ENCODE measurements at places on chromosomes 2 and 18. TPM values are rescaled to one million over a fixed set of nuclear protein-coding genes. Genes with fewer than 3 reads are reported as not detected.

- no peaks in the 10 kb centered on the region for H3K4me1 ChIP-seq
- no peak overlapping the region for H3K27ac ChIP-seq
- DNase-seq: no peak
- H3K36me3 ChIP-seq: no peaks in the 10 kb centered on the region
These were observed 419.3 kb downstream of the ZNF516 start for GRCh38 chr18:76075777-76076176.

- H3K27me3 ChIP-seq: peaks cover 3% of the 10 kb centered on the region
- H3K4me3 ChIP-seq: no peak overlapping the region
- no peaks in the 10 kb centered on the region for H3K4me1 ChIP-seq
- no peak overlapping the region for H3K27ac ChIP-seq
These were observed 42.7 kb upstream of the TGFA start for GRCh38 chr2:70596293-70596692.

DNA sequence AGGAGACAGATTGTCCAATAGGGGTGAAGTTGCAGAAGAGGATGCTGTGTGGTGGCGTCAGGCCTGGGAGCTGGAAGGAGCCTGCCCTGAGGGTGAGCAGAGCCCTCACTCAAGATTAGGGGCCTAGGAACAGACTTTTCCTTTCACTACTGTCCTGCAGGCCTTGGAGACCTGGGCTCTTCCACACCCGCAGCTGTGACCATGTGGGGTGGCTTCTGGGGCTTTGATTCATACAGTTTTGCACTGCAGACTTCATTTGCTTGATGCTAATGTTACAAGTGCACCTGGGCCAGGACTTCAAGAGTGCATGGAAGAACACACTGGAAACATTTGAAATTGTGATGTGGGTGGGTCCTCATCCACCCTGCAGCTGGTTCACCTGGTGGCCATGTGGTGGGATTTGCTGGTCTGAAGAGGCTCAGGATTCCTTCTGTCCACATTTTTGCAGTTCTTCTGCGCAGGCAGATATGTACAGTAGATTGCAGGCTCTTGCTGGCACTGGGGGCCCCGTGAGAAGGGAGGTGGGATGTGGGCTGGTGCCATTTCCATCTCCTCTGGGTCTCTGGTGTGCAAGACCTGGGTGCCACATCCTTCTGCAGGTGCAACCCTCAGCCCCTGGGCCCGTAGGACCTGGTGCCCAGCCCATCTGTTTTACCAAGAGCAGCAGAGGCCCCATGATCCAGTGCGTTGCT is 9.9 kb downstream of the GLI2 start:
- H3K27me3 ChIP-seq: peaks cover 23% of the 10 kb centered on the region
- peak; percentile 52 for DNase-seq
- no peak overlapping the region for H3K4me3 ChIP-seq
- H3K36me3 ChIP-seq: no peaks in the 10 kb centered on the region
- H3K27ac ChIP-seq: no peak overlapping the region
- peaks cover 24% of the 10 kb centered on the region for H3K4me1 ChIP-seq

GRCh38 chr2:45925636-45926366 is 274.3 kb downstream of the PRKCE start:
- no peaks in the 10 kb centered on the region for H3K27me3 ChIP-seq
- no peak overlapping the region for H3K27ac ChIP-seq
- no peak overlapping the region for H3K4me3 ChIP-seq
- H3K4me1 ChIP-seq: peaks cover 13% of the 10 kb centered on the region
- no peak for DNase-seq
- no peaks in the 10 kb centered on the region for H3K36me3 ChIP-seq

DNA sequence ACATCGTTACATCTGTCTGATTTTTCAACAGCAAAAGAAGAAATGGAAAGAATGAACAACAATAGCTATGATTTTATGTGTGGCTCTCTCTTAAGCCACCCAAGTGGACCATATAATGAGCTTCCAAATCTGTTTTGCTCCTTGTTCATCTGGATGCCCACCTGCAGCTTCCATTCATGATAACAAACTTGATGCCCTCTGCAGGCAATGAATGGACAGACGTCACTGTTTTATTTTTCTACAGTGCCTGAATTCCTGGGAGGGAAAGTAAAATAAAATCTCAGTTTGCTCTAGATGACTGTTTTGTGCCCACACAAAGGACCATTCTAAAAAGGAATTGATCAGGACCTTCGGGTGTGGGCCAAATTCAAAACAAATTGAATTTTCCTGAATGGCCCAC is 5.0 kb downstream of the MREG start:
- H3K27me3 ChIP-seq: no peaks in the 10 kb centered on the region
- H3K27ac ChIP-seq: no peak overlapping the region
- DNase-seq: no peak
- H3K36me3 ChIP-seq: peaks cover 4% of the 10 kb centered on the region
- H3K4me1 ChIP-seq: peaks cover 15% of the 10 kb centered on the region
- H3K4me3 ChIP-seq: no peak overlapping the region

DNA sequence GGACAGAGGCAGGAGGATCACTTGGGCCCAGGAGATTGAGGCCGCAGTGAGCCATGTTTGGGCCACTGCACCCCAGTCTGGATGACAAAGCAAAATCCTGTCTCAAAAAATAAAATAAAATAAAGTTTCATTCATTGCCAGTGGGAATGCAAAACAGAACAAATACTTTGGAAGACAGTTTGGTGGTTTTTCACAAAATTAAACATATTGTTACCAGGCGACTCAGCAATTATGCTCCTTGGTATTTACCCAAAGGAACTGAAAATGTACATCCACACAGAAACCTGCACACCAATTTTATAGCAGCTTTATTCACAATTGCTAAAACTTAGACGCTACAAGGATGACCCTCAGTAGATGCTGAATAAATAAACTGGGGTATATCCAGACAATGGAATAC is 35.8 kb downstream of the FOSL2 start:
- peaks cover 12% of the 10 kb centered on the region for H3K27me3 ChIP-seq
- no peak overlapping the region for H3K4me3 ChIP-seq
- H3K36me3 ChIP-seq: peaks cover 3% of the 10 kb centered on the region
- no peak for DNase-seq
- no peak overlapping the region for H3K27ac ChIP-seq

- peaks cover 6% of the 10 kb centered on the region for H3K36me3 ChIP-seq
- peaks cover 24% of the 10 kb centered on the region for H3K4me1 ChIP-seq
- DNase-seq: no peak
- peak overlapping the region; percentile 48 for H3K27ac ChIP-seq
These were observed 104.0 kb downstream of the COBLL1 start for GRCh38 chr2:164737612-164738081.

DNA sequence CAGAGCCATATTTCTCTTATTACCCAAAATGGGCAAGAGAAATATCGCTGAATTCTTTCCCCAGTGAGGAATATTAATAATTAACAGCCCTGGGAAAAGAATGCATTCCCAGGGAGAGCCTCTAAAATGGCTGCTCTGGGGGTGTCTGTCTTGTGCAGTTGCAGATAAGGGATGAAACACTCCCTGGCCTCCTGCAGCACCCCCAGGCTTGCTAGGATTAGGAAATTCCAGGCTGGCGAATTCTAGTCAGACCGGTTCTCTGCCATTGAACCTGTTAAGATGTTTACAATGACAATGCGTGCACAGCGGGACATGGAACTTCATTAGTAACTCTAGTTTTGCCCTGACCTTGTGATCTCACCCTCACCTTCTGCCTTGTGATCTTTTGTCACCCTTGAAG is 24.5 kb downstream of the MRPL30 start:
- no peak overlapping the region for H3K27ac ChIP-seq
- no peak for DNase-seq
- peaks cover 37% of the 10 kb centered on the region for H3K36me3 ChIP-seq
- no peak overlapping the region for H3K4me3 ChIP-seq
- no peaks in the 10 kb centered on the region for H3K4me1 ChIP-seq

CHST9 gene
- total RNA-seq: 8.0 TPM
